ENCODE measurements at places on chromosomes 3 and 15. TPM values are rescaled to one million over a fixed set of nuclear protein-coding genes. Genes with fewer than 3 reads are reported as not detected.

The LRRC31 gene
- total RNA-seq = not detected

GRCh38 chr3:186902154-186902553, 28.2 kb upstream of the ST6GAL1 start:
- no peak for DNase-seq

GRCh38 chr15:93848076-93848475, 383.3 kb upstream of the MCTP2 start:
- DNase-seq = no peak

The CORO2B gene
- total RNA-seq = 10.9 TPM

- no peak for DNase-seq
These were observed 32.2 kb upstream of the SSR3 start for GRCh38 chr3:156586905-156587759.

The LIPH gene
- 2.0 TPM for total RNA-seq

- peak; percentile 48 for DNase-seq
These were observed 36.1 kb upstream of the PLSCR5 start for GRCh38 chr3:146640955-146641867.

- no peak for DNase-seq
These were observed 22.2 kb downstream of the TARS3 start for GRCh38 chr15:101702077-101702476.

The LEKR1 gene
- total RNA-seq = 0.34 TPM

DNA sequence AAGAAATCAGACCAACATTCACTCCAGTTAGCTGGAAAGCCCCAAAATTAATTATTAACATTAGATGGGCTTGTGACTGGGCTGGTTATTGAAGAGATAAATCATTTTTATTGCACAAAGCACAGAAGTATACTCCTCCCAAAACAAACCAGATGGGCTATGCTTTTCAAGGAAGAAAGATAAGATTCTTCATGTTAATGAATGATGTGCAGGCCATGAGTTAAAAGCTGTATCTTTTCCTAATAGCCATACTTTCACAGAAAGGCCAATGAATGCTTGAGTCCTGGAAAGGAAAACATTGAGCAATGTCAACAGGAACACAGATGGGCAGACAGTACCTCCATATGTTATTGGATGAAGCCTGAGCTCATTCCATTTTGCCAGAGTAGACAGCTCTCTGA, 55.4 kb downstream of the OCA2 start:
- no peak for DNase-seq

DNA sequence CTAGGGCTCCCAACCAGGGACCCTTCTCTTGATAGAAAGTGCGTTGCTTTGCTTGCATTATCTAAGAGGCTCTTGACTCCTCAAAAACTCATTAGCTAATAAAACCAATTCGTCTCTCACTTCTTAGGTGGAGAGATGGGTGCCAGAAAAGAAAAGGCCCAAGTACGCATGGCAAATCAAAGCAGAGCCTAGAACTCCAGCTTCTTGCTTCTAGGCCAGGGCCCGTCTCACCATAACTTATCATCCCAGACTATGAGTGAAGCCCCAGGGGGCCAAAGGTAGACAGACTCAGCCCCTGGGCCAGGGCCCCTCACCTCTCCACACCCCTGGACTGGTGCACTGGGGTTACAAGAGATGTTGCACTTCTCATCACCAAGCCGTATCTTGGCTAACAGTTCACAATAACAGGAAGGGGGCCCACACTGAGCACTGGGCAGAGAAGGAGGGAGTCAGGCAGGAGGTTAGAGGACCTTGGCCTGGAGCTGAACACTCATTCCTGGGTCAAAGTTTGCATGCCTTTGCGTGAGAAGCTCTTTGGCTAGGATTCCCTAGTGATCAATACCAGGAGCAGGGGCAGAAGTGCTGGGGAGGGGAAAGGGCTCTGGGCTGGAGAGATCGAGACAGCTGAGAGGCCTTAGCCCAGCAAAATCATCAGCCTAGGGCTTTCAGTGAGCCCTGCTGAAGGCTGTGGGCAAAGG, 5.4 kb upstream of the CYP1A1 start:
- no peak for DNase-seq

DNA sequence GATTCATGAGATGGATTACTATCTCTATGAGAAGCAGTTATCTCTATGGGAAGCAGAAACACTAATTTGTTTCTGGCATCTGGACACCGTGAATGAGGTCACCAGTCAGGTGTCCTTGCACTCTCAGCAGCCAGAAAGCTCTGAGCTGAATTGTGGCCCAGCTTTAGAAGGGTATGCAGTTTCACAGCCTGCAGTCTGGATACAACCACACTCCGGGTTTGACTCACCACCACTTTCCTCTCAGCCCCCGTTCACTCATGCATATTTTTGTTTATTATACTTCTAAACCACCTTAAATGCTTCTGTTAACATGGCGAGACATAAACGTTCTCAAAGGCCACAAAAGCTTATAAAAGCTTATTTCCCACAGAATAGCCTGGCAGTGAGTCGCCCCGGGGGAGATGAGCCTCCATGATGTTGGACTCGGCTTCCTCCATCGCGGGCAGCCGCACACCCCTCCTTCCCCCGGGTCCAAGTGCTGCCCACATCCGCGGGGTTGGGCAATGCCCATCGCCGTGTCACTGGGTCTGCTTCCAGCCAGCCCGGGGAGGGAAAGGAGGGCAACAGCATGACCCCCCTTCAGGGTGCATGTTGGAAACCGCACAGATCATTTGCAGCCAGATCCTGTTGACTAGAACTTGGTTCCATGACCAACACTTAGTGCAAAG, 16.8 kb upstream of the SLC41A3 start:
- DNase-seq = no peak

- DNase-seq = no peak
These were observed 323.6 kb upstream of the CTDSPL start for GRCh38 chr3:37537914-37538691.

DNA sequence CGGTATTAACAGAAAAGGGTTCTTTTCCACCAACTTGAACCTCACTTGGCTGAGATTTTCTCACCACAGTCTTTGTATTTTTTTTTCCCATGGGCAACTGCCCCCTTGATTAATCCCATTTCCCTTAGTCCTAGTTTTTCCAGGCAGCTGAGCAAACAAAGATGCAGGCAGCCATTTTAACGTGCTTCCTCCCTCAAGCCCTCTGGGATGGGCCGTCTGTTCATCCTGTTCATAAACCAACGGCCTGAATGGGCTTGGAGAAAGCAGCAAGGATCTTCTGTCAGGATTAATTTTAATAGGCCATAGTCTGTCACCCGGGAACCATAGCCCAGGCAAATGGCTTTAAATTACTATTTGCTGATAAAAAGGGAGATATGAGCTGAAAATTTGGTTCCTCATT, 10.4 kb upstream of the POLR2M start:
- DNase-seq = no peak

- no peak for DNase-seq
These were observed 6.8 kb upstream of the MOBP start for GRCh38 chr3:39460677-39461076.

DNA sequence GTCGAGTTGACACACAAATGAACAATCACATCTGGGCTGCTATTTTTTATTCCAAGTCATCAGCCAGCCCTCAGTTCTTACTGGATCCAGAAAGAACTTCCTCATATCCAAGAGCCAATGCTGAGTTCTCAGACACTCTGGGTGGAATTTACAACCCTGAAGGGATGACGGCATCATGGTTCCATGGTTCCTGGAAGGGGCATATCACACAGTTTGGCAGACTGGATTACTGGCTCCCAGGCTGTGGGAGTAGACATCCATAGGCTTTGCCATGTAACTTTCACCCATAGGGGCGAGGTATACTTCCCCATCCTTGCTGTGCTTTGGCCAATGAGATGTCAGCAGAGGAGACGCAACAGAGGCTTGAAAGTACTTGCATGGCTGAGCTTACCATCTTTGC, 26.9 kb upstream of the KBTBD12 start:
- no peak for DNase-seq

The CACNA2D2 gene
- 0.10 TPM for total RNA-seq

The CHRD gene
- 1.9 TPM for total RNA-seq

DNA sequence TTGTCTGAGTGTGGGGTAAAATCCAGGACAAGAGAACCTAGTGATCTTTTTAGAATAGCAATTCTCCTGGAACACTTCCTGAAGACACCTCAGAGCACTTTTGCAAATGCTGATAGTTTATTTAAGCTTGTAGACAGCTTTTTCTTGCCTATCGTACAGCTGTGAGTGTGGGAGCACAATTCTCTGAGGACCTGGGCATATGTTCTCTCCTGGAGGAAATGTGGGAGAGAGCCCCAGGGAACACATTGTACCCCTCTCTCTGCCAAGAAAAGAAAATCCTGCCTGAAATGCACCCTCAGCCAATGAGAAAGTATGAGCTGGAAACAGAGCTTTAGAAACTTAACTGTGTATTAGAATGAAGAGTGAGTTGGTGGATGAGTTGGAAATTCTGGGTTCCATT, 308.3 kb upstream of the SEMA6D start:
- no peak for DNase-seq

DNA sequence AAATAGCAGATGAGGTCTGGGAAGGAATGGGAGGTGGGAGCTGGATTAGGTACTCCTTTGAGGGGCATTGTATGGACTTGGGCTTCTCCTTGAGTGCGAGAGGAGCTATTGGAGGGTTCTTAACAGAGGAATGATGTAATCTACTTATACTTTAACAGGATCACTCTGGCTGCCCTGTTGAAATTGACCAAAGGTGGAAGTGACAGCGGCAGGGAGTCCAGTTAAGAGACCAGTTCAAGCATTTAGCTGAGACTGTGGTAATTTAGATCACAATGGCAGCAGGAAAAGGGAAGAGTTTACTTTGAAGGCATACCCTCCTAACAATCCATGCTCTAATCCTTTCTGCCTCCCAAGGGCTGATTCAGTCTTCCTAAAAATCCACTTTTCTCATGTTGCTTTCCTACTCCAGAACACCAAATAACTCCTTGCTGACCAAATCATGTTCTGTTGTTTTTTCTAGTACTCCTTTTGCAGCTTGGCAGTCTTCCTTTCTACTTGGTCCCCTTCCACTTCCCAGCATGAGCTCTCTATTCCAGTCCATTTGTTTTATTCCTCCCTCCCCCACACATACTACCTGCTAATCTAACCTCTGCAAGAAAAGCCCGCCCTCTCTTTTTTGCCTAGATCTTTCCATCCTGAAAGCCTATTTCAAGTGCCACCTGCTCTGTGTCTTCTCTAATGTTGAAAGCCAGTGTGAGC, 139.4 kb downstream of the NECTIN3 start:
- DNase-seq = no peak

GRCh38 chr3:17709236-17709810, 33.1 kb downstream of the TBC1D5 start:
- DNase-seq = no peak

- DNase-seq = no peak
These were observed 85.1 kb upstream of the OCA2 start for GRCh38 chr15:28184166-28184565.

DNA sequence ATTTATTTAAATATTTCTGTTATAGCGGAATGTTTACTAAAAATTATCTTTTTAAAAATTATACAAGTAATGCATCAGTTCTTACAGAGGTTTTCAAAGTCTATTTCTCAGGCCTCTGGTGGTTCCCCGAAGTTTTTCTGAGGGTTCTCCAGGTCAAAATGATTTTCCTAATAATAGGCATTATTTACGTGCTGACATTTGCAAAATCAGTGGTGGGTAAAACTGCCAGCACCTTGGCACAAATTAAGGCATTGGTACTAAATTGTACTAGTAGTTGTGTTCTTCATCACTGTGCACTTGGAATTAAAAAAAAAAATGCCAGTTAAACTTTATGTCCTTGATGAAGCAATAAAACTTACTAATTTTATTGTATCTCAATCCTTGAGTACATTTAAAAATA, 9.5 kb downstream of the PIAS1 start:
- no peak for DNase-seq

GRCh38 chr3:24899373-24899772, 404.7 kb upstream of the THRB start:
- no peak for DNase-seq

The CSPG4 gene
- total RNA-seq = 3.0 TPM

The AP3B2 gene
- not detected for total RNA-seq

The IL5RA gene
- not detected for total RNA-seq

GRCh38 chr3:194142156-194142910, 6.4 kb downstream of the HES1 start:
- no peak for DNase-seq

The KLHL40 gene
- not detected for total RNA-seq

- DNase-seq = no peak
These were observed 114.7 kb upstream of the BHLHE40 start for GRCh38 chr3:4864503-4864902.

The SLC28A1 gene
- not detected for total RNA-seq

The STRIT1 gene
- not detected for total RNA-seq

DNA sequence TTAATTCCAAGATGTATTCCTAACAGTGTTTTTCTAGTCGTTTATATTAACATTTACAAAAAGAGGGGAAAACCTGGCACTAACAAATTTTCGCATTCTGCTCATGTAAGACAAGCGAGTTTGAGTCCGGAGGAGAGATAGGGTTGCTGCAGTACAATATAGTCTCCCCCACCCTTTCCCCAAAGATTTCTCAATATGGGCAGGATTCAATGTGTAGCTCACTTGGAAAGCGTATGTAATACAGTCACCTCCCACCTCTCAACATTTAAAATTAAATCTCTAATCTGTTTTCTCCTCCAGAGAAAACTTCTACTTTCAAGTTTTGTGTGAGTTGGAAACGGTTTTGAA, 57.9 kb downstream of the CMSS1 start:
- DNase-seq = no peak

The HRH1 gene
- total RNA-seq = 23.5 TPM

GRCh38 chr15:94791510-94791909, 560.1 kb downstream of the MCTP2 start:
- no peak for DNase-seq

GRCh38 chr3:114060906-114061655, 4.5 kb downstream of the QTRT2 start:
- no peak for DNase-seq

GRCh38 chr15:39269821-39270220, 311.1 kb upstream of the THBS1 start:
- DNase-seq = no peak

GRCh38 chr15:62903437-62903836, 139.1 kb upstream of the TPM1 start:
- DNase-seq = no peak

- DNase-seq = no peak
These were observed 102.6 kb upstream of the PRR20G start for GRCh38 chr3:127390365-127391025.

The SGO1 gene
- 4.3 TPM for total RNA-seq

The LMAN1L gene
- not detected for total RNA-seq

DNA sequence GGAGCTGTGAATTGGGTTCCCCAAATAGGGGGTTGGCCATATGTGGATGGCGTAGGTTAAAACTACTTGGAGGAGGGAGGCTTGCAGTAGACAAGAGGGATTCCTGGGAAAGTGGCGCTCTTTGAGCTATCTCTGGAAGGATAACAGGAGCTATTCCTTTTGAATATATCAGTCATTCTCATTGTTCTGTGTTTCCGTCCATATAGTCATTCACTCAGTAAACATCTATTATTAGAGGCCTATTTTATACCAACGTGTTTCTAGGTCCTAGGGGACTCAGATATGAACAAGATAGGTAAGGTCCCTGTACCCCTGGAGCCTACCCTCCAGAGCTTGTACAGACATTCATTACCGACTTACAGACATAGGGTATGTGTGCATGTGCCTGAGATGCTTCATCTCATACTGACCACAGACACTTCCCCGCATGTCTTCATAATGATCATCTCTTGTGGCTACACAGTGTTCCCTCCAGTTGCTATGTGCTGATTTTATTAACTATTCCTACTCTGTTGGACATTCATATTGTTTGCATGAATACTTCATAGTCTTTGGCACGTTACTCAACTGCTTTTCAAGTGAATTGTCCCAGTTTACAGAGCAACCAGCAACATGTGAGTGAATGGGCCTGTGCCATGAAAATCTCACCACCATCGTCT, 55.8 kb upstream of the VILL start:
- no peak for DNase-seq

GRCh38 chr3:12454816-12455121, 29.5 kb upstream of the TSEN2 start:
- DNase-seq = no peak

The C3orf80 gene
- total RNA-seq = not detected

Data from glomerular endothelial cell (primary cell).